ENCODE measurements at places on chromosomes 4 and X. TPM values are rescaled to one million over a fixed set of nuclear protein-coding genes. Genes with fewer than 3 reads are reported as not detected.

DNA sequence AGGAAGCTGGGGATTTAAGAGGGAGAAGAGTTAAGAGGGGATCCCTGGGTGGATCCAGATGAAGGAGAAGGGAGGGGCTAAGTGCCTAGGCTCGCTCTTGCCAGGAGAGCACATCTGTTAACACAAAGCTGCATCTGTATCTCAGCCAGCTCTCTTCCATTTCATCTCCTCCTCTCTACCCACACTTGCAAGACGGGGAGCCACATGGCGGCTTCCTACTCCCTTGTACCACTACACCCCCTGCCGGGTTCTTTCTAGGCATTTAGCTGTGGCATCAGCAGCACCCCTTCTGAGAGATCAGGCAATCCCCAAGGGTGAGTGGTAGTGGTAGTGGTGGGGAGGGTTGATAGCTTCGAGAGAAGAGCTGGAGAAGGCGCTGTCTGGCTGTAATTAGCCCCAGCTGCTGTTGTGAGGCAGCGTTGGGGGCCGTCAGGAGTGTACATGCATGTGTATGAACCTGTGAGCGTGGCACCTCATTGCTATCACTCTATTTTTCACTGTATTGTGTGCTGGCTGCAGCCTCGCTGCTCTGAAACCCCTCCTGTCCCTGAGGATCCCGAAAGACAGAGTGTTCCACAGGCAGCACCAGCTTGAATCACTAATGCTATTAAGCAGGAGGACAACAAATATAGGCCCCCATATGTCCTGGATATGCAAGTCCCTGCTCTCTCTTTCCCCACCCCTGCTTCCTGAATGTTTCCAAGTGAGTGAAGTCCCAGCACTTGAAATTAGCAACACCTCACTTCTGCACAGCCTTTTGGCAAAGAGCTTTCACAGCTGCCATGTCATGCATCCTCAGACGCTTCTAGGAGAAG, 73.7 kb downstream of the RTL9 start:
- no peaks in the 10 kb centered on the region for H3K36me3 ChIP-seq
- H3K4me3 ChIP-seq: no peak overlapping the region
- no peak overlapping the region for H3K27ac ChIP-seq
- no peaks in the 10 kb centered on the region for H3K4me1 ChIP-seq
- peaks cover 8% of the 10 kb centered on the region for H3K27me3 ChIP-seq

DNA sequence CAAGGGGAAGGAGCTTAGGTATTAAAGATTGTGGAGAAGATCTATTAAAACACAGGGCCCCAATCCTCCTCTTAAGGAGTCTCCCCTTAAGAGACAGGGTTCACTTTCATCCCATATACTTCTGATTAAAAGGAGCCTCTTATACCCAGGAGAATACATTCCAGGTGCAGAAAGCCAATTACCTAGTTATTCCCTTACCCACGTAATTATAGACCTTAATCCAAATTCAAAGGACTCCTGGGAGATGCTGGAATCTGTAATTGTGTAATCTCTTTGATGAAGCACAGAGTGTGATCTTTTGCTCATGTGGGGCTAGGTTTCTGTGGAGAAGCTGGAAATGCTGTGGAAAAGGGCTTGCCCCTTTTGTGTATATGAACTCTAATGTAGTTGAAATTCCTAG, 1.4 kb upstream of the SEC24B start:
- peaks cover 10% of the 10 kb centered on the region for H3K36me3 ChIP-seq
- peak overlapping the region; percentile 75 for H3K4me3 ChIP-seq
- no peaks in the 10 kb centered on the region for H3K27me3 ChIP-seq
- no peak for DNase-seq
- peaks cover 46% of the 10 kb centered on the region for H3K4me1 ChIP-seq

DNA sequence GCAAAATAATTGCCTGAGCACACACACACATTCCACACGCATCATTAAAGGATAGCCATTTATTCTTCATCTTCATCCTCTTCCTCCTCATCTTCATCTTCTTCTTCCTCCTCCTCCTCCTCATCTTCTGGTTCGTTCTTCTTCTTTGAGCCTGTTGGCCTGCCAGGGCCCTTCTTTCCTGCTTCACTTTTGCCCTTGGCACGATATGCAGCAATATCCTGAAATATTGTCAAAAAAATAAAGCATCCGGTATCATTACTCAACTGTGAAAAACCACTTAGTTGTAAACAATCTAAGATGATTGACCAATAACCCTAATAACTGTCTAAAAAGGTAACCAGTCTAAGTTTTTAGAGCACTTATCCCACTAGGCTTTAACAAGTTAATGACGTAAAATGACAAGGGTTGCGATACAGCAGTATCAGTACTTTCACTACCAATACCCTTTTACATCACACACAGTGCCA, 2.1 kb downstream of the HMGB2 start:
- peaks cover 40% of the 10 kb centered on the region for H3K4me1 ChIP-seq
- H3K27ac ChIP-seq: peak overlapping the region; percentile 93
- peak overlapping the region; percentile 97 for H3K4me3 ChIP-seq
- DNase-seq: no peak
- H3K36me3 ChIP-seq: peaks cover 44% of the 10 kb centered on the region

- H3K27me3 ChIP-seq: peaks cover 30% of the 10 kb centered on the region
- peaks cover 20% of the 10 kb centered on the region for H3K36me3 ChIP-seq
- H3K4me1 ChIP-seq: peaks cover 53% of the 10 kb centered on the region
- peak overlapping the region; percentile 88 for H3K27ac ChIP-seq
- H3K4me3 ChIP-seq: peak overlapping the region; percentile 95
Measured at GRCh38 chr4:56655627-56656345, 25.3 kb downstream of the HOPX start.

DNA sequence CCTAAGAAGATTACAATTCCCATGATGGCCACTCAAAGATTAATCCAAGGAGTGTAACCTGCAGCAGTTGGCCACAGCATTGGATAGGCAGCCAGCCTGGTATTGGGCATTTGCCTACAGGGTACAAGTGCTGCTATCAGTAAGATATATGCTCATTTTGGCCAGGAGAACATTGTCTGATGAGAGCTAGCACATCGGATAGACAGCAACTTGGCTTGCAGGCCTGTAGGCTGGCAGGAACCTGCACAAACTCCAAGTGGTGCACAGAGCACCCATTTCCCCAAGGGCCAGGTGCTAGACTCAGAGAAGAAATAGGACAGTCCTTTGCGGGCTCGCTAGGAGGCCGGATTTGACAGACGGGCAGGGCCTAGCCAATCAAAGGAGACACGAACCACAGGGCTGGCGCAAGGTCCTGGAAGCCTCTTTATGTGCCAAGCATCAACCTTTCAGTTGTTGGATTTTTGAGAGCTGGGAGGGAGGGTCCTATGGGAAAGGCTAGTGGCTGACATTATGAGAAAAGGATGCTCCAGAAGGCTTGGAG, 11.7 kb upstream of the AP1AR start:
- peaks cover 5% of the 10 kb centered on the region for H3K4me1 ChIP-seq
- no peak overlapping the region for H3K27ac ChIP-seq
- H3K36me3 ChIP-seq: no peaks in the 10 kb centered on the region
- no peak overlapping the region for H3K4me3 ChIP-seq

The NKX3-2 gene
- total RNA-seq: not detected

GRCh38 chr4:25209702-25210101, 24.1 kb upstream of the PI4K2B start:
- no peak overlapping the region for H3K4me3 ChIP-seq
- DNase-seq: no peak
- H3K36me3 ChIP-seq: no peaks in the 10 kb centered on the region
- H3K27me3 ChIP-seq: no peaks in the 10 kb centered on the region

- no peaks in the 10 kb centered on the region for H3K36me3 ChIP-seq
- peaks cover 2% of the 10 kb centered on the region for H3K4me1 ChIP-seq
- peaks cover 41% of the 10 kb centered on the region for H3K27me3 ChIP-seq
- H3K4me3 ChIP-seq: no peak overlapping the region
Measured at GRCh38 chrX:137430301-137430700, 135.6 kb upstream of the ZIC3 start.

The CLCN5 gene
- 4.2 TPM for total RNA-seq

The F11 gene
- not detected for total RNA-seq

DNA sequence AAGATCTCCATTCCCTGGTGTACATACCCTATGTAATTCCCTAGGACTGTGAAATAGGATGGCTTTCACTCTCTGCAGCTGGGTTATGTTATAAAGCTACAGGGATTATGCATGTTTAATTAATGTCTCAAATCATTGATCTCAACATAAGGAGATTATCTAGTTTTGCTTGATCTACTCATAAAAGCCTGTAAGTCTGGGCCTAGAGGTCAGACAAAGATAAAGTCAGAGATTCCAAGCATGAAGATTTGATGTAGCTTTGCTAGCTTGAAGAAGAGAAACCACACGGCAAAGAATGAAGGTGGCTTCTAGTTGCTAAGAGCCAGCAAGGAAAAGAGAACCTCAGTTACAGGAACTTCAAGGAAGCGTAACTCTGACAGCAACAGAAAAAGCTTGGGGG, 456.9 kb downstream of the CCSER1 start:
- H3K27ac ChIP-seq: no peak overlapping the region
- H3K36me3 ChIP-seq: no peaks in the 10 kb centered on the region
- H3K27me3 ChIP-seq: no peaks in the 10 kb centered on the region
- DNase-seq: no peak

- H3K27ac ChIP-seq: peak overlapping the region; percentile 99
- H3K36me3 ChIP-seq: peaks cover 31% of the 10 kb centered on the region
- peak; percentile 69 for DNase-seq
Measured at GRCh38 chrX:56564164-56564885, 898 bp downstream of the UBQLN2 start.

The PLAC8 gene
- total RNA-seq: 41.2 TPM

GRCh38 chr4:174672276-174672675, 150.0 kb upstream of the HPGD start:
- DNase-seq: no peak
- no peak overlapping the region for H3K27ac ChIP-seq
- H3K36me3 ChIP-seq: no peaks in the 10 kb centered on the region
- peaks cover 2% of the 10 kb centered on the region for H3K27me3 ChIP-seq
- H3K4me3 ChIP-seq: no peak overlapping the region

- no peaks in the 10 kb centered on the region for H3K4me1 ChIP-seq
- no peak overlapping the region for H3K4me3 ChIP-seq
- no peaks in the 10 kb centered on the region for H3K36me3 ChIP-seq
Measured at GRCh38 chr4:8251110-8251883, 18.3 kb upstream of the HTRA3 start.

GRCh38 chr4:141132072-141132708, 1.1 kb downstream of the RNF150 start:
- peak overlapping the region; percentile 63 for H3K4me3 ChIP-seq
- peaks cover 10% of the 10 kb centered on the region for H3K4me1 ChIP-seq
- H3K36me3 ChIP-seq: peaks cover 1% of the 10 kb centered on the region
- peaks cover 73% of the 10 kb centered on the region for H3K27me3 ChIP-seq
- DNase-seq: peak; percentile 56

DNA sequence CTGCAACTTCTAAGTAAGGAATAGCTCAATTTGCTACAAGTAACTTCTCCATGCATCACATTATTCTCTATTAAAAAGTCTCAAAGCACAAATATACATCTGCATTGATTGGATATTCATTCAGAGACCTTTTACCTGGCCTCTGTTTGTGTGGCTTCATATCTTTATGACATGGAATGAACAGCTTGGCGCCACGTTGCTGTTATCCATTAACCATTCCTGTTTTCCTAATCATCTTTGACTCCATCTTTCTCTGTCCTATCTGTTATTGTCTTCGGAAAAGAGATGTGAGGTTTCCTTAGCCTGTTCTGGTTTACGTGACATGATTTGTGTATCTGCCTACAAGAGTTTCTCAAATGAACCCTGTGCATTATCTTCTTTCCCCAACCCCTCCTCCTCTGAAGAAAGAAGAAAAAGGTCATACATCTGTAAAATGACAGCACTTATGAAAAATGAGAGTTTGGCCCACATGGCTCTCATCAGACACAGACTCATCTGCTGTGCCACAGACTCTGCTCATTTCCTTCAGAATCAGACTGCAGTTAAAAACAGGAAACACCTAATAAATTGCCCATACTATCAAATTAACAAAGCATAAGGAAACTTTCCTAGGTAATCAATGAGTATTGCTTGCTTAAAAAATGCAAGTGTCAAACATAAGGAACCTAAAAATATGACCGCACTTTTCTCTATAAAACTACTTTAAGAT, 347.6 kb upstream of the FAM241A start:
- H3K27ac ChIP-seq: no peak overlapping the region
- H3K4me1 ChIP-seq: no peaks in the 10 kb centered on the region

GRCh38 chr4:8278009-8278395, 8.4 kb downstream of the HTRA3 start:
- no peak overlapping the region for H3K27ac ChIP-seq
- H3K4me1 ChIP-seq: no peaks in the 10 kb centered on the region
- no peaks in the 10 kb centered on the region for H3K27me3 ChIP-seq
- no peak for DNase-seq
- no peak overlapping the region for H3K4me3 ChIP-seq
- H3K36me3 ChIP-seq: no peaks in the 10 kb centered on the region

DNA sequence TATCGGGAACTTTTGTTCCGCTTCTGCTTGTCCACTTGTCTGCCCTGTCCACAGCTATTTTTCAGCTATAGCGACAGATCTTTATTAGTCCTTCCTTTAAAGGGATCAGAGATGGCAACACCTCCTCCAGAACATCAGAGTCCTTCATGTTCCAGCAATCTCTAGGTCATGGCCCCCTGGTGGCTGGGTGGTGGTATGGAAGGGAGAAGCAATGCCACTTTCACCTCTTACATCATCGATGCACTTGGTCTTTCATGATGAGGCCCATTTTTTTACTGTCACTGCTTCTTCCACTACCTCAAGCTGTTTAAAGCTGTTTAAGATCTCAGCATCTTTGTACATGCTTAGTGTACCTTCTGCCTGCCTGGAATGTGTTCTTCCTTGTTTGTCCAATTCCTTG, 106.7 kb downstream of the ARHGAP6 start:
- H3K27me3 ChIP-seq: peaks cover 2% of the 10 kb centered on the region
- no peak overlapping the region for H3K27ac ChIP-seq

DNA sequence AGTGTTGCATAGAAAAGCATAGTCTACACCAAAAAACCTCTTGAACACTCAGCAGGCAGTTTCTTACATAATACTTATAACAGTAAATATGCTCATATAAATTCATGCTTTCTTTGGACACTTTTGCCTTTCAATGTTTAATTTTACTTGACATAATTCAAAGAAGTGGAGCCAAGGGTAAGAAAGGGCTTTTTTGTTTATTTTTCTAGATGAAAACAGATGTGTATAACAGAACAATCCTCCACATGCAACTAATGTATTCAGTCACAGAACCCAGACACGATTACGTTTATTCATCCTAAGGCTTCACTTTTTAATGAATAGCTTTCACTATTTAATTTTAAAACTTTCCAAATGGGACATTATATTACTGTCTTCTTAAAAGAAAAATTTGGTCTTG, 58.0 kb upstream of the PTPN13 start:
- H3K27ac ChIP-seq: no peak overlapping the region
- H3K27me3 ChIP-seq: peaks cover 19% of the 10 kb centered on the region
- DNase-seq: no peak
- H3K4me3 ChIP-seq: no peak overlapping the region
- peaks cover under 1% of the 10 kb centered on the region for H3K4me1 ChIP-seq

The RASSF6 gene
- total RNA-seq: not detected

GRCh38 chr4:121980643-121981042, 28.8 kb upstream of the TRPC3 start:
- peaks cover 9% of the 10 kb centered on the region for H3K27me3 ChIP-seq
- no peak overlapping the region for H3K27ac ChIP-seq
- no peak for DNase-seq

- no peak overlapping the region for H3K27ac ChIP-seq
- DNase-seq: no peak
- H3K27me3 ChIP-seq: no peaks in the 10 kb centered on the region
- no peak overlapping the region for H3K4me3 ChIP-seq
- H3K4me1 ChIP-seq: no peaks in the 10 kb centered on the region
Measured at GRCh38 chr4:186845137-186845842, 121.6 kb upstream of the FAT1 start.

- H3K4me3 ChIP-seq: no peak overlapping the region
- no peaks in the 10 kb centered on the region for H3K36me3 ChIP-seq
- no peaks in the 10 kb centered on the region for H3K4me1 ChIP-seq
- H3K27me3 ChIP-seq: peaks cover 4% of the 10 kb centered on the region
- no peak overlapping the region for H3K27ac ChIP-seq
Measured at GRCh38 chrX:12917753-12918152, 11.3 kb downstream of the TLR8 start.

All from activated CD4-positive, alpha-beta T cell treated with anti-CD3 and anti-CD28 coated beads, Interleukin-2, amount 10 ng/mL, durations not matched to agents 24 days and 14 days (primary cell).